ENCODE measurements at places on chromosomes 12 and 14.

- no peak for DNase-seq
These were observed 1.4 kb downstream of the AKT1 start for GRCh38 chr14:104794099-104794498.

GRCh38 chr14:80787876-80788275, 153.7 kb downstream of the CEP128 start:
- DNase-seq, result no peak

- no peak for DNase-seq
These were observed 239.2 kb upstream of the FKBP4 start for GRCh38 chr12:2555487-2556082.

GRCh38 chr12:120914794-120915193, 10.6 kb upstream of the SPPL3 start:
- no peak for DNase-seq

GRCh38 chr12:1630133-1630826, 1.2 kb downstream of the WNT5B start:
- DNase-seq, result peak; percentile 15

DNA sequence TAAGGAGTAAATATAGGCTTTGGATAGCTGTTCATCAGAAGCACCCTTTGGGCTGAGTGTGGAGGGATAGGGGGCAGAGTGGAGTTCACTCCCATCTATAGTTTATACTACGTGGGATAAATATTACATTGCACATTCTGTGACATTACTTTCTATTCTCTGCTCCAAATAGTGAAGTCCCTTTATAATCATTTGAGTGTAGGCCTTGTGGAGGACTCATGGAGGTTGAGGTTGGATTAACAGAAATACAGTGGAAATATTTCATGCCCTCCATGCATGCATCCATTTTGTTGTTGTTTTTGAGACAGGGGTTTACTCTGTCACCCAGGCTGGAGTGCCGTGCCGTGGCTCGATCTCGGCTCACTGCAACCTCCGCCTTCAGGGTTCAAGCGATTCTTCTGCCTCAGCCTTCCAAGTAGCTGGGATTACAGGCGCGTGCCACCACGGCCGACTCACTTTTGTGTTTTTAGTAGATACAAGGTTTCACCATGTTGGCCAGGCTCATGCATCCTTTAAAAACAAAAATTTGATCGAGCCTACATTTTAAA, 1.4 kb downstream of the CHPT1 start:
- no peak for DNase-seq

- no peak for DNase-seq
These were observed 76.6 kb upstream of the KRAS start for GRCh38 chr12:25327321-25327720.

DNA sequence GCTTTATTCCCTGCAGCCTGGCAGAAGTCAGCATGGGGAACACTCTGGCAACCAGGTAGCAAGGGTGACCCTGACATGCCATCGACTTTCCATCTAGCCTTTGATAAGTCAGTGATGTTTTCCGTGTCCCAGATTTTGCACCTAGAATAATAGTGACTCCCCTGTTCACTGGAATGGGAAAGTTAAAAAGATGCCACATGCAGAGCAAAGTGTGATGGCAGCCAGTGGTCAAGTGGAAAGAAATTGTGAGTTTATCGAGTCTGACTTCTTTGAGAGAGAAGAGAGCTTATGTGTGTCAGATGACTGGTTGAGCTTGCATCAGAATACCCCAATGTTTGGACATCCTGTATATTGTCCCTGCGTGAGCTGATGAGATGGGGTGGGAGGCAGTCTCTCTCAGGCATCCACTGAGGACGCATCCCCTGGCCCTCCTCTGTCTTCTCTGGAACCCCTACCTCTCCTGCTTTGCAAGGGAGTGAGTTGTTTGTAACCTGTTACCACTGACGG, 148.5 kb downstream of the GCH1 start:
- no peak for DNase-seq

GRCh38 chr14:91218014-91218413, 26.5 kb downstream of the GPR68 start:
- no peak for DNase-seq

DNA sequence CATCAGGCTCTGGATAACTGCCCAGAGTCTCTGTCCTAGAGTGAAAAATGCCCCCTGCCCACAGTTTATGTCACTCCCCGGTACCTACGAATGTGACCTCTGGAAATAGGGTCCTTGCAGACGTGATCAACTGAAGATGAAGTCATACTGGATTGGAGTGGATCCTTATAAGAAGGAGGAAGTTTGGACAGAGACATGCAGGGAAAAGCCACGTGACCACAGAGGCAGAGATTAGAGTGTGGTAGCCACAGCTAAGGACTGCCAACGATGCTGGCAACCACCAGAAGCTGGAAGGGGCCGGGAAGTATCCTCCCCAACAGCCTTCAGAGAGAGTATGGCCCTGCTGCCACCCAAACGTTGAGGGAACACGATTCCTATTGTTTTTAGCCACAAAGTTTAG, 101.2 kb upstream of the NCOR2 start:
- no peak for DNase-seq

DNA sequence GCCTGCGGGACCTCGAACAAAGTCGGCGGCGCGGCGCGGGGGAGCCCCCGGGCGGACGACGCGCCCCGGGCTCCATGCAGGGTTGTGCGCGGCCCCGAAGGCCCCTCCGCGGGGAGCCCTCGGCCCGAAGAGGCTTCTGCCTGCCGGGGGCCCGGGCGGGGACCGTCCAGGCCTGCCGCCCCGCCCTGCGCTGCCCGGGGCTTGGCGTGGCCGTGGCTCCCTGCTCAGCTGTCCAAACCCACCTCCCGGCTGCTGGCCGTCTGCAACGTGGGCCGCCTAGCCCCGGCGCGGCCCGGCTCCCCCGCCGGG, 670 bp downstream of the DYRK2 start:
- no peak for DNase-seq

DNA sequence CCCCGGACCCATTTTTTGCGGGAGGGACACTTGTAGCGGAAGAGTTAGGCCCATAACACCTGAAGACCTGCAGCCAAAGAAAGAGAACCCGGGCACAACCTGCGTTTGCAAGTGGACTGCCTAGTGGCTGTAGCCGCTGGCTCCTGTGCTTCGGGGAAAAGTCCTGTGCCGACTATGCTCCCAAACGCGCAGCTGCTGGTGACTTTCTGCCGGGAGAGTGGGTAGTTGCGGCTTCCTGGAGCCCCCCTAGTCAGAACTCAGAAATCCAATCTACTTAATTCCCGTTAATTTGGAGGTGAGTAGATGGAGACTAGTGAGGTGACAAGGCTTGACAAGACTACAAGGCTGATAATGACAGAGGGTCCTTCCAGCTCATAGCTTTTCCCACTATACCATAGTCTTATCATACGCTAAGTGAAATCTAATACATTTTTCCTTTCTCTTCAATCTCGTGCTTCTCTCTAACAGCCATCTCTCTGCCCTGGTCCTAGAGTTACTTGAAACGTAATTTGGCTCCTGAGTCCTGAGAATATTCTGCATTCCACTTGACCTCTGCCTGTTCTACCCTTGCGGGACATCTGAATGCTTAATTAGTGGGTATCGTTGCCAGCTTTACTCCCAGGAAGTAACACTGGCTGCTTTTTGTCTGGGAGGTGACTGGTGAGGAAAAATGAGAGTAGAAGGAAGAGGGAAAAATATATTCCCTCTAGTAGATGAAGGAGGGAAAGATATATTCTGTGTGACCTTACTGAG, 556 bp downstream of the MTHFD1 start:
- peak; percentile 23 for DNase-seq

DNA sequence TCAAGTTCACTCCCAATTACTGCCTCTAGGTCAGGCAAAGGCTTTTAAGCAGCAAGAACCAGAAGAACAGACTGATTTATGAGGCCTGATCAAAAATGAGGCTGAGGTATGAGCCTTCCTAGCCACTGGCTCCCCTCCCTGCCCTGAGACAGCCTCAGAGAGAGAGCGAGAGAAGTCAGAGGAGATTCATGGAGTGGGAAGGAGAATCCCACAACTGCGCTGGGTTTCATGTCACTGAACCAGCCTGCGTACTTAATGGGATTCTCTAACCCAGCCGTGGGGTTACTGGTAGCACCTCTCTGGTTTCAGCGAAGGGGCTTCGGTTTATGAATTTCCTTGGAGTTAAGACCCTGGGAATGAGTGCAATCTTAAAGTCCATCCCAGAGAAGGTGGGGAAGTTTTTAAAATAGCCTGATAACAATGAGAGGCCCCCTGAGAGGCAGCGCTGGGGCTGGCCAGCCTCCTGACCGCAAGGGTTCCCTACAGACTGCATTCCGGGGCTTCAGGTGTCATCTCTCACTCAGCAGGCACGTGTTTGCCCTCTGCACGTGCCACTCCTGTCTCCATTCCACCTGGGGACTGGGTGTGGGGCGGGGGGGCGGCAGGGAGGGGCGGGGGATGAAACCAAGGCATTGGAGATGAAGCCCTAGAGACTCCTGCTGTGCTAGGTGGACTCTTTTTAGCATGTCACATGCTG, 6.1 kb upstream of the GPRC5A start:
- no peak for DNase-seq

DNA sequence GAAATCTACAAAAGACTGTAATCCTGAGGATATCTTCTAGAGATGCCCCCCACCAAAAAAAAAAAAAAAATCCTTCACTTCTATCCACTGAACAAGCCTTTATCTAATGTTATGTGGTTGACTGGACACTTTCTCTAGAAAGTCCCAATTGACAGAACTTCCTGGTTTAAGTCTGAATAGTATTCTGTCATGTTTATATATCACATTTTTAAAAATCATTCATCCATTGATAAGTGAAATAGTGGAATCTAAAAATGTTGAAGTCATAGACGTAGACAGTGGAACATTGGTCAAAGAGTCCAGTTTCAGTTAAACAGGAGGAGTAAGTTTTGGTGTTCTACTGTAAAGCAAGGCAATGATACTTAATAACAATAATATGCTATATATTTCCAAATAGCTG, 297.0 kb downstream of the SSPN start:
- no peak for DNase-seq

DNA sequence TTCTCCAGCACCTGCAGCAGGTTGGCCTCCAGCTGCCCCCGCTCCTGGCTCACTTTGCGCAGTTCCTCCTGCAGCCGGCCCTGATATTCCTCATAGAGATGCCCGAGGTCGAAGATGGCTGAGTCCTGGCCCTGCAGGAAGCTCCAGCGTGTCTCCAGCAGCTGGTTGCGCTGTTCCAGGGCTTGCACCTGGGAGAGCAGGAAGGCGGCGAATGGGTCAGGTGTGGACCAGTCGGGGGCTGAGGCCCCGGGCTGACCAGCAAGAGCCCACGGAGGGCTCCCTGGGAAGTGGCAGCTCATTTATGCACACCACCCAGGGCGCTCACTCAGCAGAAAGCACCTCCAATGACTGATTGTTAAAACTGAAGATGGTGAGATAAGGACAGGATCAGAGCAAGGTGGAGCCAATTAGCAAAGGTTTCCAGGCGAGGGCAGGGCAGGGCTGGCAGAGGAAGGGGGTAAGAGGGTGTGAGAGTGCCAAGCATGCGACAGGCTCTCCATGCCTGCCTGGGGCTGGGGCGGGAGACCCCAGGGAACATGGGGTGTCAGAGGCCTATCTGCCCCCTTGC, 6.3 kb downstream of the KRT80 start:
- DNase-seq, result no peak

- DNase-seq, result no peak
These were observed 423.7 kb downstream of the PRKD1 start for GRCh38 chr14:29503903-29504302.

GRCh38 chr12:47802312-47802711, 17.4 kb downstream of the HDAC7 start:
- DNase-seq, result no peak

DNA sequence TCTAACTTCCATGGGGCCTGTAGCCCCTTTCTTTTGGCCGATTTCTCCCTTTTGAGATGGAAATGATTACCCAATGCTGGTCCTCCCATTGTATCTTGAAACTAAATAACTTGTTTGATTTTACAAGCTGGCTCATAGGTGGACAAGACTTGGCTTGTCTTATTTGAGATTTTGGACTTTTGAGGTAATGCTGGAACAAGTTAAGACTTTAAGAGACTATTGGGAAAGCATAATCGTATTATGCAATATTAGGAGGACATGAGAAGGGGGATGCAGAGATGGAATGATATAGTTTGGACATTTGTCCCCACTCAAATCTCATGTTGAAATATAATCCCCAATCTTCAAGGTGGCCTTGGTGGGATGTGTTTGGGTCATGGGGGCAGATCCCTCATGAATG, 49.2 kb upstream of the LYZ start:
- no peak for DNase-seq

DNA sequence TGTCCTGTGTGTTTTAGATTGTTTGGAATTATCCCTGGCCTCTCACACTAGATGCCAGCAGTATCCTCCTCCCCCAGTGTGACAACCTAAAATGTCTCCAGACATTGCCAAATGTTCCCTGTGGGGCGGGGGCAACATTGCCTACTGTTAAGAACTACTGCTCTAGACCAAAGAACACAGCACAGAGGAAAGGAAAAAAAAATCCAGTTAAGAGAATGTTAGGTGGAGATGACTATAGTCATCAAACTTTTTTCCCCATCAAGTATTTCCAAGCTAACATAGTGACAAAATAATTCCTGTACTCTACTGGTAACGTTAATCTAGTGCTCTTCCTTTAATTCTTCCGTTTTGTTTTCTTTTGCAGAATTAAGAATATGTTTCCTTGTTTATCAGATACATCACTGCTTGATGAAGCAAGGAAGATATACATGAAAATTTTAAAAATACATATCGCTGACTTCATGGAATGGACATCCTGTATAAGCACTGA, 3.5 kb downstream of the CDKN1B start:
- no peak for DNase-seq

DNA sequence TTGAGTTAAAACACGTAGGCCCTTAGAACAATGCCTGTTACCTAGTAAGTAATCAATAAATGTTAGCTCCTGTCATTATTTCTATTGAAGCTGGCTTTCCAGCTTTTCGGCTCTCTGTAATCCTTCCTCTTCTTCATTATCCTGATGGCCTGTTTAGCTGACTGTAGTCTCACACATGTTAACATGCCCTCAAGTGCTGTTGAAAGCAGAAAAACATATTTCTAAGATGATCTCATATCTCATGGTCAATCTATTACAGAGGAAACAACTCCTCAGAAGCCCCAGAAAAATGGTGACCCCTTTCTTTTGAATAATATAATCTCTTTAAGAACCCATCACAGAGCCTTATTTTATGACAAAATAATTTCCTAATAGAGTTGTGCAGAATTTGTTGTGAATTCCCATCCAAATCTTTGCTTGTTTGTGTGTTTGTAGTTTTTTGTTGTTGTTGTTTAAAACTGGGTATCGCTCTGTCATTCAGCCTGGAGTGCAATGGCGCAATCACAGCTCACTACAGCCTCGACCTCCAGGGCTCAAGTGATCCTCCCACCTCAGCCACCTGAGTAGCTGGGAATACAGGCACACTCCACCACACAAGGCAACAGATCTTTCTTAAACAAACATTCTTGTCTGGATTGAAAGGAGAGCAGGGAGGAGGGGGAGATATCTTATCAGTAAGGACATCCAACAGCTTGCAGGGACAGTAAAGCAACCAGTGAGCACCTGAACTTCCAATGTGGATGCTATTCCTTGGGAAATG, 242.5 kb upstream of the CAND1 start:
- no peak for DNase-seq

DNA sequence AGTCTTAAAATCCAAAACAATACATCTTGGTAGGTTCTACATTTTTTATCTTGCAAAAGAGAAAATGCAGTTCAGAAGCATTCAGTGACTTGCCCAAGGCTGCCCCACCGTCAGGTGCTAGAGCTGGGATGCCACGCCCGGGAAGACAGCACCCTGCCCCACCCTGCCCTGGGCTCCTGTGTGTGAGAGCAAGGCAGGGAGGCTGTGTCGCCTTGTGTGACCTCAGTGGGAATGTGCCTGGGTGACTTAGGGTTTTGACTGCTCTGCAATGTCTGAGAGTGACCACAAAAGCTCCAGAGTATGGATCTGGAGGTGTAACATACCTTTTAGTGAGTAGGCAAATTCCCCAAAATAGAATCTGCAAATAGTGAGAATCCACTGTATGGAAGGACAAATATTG, 60.0 kb downstream of the AACS start:
- DNase-seq, result no peak

Measured in neural crest cell (in vitro differentiated cells).